ENCODE measurements at places on chromosomes 6 and 20.
A peak's percentile ranks its signal among the peaks of the same experiment; 100 is the strongest.

DNA sequence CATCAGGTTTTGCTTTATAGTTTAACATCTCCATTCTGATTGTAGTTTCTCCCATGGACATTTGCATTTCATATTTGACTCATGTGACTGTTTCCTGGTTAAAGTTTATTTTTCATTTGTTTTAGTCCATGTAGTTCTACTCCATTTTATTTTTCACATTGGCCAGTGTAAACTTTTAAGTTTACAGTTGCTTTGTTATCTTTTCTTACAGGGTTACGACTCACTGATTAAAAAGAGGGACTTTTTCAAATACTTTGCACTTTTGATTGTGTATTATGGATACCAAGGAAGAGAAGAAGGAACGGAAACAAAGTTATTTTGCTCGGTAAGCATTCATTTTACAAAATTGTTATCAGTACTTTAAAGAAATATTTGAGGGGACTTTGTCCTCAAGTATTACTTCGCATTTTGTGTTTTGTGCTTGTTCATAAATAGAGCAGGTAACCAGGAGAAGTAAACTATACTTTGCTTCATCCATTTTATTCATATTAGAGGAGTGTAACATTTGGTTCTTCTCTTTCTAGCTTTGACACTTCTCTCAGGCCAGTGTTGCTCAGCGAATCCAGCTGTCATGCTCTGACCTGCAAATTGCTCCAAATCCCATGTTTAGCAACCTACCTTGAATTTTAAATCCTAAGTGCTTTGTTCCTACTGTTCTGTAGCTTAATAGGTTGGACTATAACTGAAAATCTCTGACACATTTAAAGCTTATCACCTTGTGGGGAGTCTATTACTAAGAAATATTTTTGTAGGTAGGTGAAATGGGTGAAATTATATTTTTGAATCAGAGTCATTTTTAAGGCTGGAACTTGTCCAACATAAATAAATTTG is 24.5 kb downstream of the NCOA7 start:
- no peak for DNase-seq

- DNase-seq, result peak; percentile 60
Measured at GRCh38 chr6:113809826-113810225, 47.3 kb upstream of the MARCKS start.

GRCh38 chr6:33896391-33897188 is 92.8 kb upstream of the MLN start:
- DNase-seq, result peak; percentile 11

GRCh38 chr6:56250266-56250665 is 2.9 kb upstream of the COL21A1 start:
- DNase-seq, result no peak

DNA sequence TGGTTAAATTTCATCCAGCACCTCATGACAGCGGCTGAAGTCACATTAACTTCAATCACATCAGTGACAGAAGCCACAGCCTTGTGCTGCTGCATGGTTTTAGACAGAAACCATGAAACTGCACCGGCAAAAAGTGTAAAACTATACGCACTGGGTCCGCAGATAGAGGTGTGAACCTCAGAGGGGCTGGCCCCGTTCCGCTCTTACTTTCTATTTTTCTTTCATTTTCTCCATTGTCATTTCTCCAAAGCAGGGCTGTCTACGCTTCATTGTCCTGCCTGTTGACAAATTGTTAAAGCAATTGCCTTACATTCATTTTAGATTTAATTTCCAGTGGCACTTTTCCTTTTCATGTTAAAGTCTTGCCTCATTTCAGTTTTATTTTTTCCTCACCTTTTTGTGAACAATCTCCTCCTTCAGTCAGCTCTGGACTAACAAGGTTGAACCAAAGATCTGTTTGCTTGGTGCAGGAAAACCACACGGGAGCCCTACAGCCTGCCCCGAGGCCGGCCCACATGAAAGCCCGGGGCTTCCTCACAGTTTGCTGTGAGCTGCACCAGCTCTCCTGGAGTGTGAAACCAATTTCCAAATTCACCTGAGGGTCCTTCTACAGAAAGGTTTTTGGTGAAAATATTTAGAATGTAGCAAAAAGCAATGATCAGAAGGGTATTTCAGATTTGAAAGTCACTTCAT is 63.7 kb downstream of the PRR18 start:
- no peak for DNase-seq

- DNase-seq, result peak; percentile 46
Measured at GRCh38 chr6:82006027-82006738, 241.4 kb downstream of the IBTK start.

GRCh38 chr6:34970957-34971356 is 81.9 kb downstream of the ANKS1A start:
- no peak for DNase-seq

GRCh38 chr20:50762045-50762422 is 30.7 kb downstream of the PARD6B start:
- no peak for DNase-seq

DNA sequence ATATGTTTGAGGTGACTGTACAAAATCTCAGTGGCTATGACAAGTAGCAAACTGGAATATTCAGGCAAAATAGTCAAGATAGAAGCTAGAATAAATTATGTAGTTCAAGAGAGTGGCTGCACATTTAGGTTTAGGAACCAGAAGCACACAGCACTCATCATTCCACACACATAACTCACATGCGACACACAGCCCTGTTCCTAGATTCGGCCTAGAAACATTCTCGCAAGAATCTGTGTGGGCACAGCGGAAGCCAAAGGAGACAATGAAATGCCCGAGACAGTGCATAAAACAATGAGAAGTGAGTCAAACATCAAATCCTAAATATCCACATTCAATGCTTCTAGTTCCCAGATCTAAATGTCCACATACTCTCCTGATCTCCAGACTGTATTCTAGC is 9.5 kb upstream of the SUPT3H start:
- DNase-seq, result no peak

GRCh38 chr6:143149771-143150170 is 89.1 kb downstream of the AIG1 start:
- DNase-seq, result no peak

GRCh38 chr6:13304101-13304500 is 24.2 kb downstream of the TBC1D7 start:
- DNase-seq, result no peak

DNA sequence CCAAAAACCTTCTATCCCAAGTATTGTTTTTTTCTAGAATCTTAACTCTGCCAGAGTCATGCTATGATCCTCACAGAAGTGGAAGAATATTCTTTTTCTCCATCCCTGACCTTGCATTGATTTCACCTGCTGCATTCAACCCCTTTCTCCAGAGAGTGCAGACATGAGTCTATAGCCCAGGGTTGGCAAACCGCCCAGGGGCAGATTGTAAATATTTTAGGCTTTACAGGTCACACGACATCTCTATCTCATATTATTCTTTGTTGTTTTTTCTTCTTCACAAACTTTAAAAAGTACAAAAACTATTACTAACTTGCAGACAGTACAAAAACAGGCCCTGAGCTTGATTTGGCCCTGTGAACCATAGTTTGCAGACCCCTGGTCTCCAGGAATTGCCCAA is 112.1 kb upstream of the ASF1A start:
- no peak for DNase-seq

DNA sequence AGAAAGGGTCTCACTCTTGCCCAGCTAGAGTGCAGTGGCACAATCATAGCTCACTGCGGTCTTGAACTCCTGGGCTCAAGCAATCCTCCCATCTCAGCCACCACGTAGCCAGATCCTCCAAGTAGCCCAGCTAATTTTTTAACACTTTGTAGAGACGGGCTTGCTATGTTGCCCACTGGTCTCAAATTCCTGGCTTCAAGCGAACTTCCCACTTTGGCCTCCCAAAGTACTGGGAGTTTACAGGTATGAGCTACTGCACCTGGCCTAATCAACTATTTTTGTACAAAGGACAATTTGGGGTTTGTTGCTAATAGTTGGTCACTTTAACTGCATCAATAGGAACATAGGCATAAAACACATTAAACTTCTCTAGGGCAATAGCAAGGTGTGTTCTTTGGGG is 29.9 kb upstream of the SYNCRIP start:
- no peak for DNase-seq

DNA sequence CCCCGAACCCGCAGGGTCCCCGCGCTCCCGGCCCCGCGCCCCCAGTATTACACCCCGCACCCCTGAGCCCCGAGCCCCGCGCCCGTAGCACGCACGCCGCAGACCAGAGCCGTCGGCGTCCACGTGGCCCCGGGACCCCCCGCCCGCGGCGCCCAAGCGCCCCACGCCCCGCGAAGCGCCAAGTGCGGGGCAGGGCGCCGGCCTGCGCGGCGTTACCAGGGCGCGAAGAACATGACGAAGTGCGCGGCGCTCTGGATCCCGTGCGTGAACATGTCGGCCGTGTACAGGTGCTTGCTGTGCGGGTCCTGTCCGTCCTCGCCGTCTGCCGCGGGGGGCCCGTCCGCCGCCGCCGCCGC is 312 bp downstream of the TXNDC5 start:
- DNase-seq, result no peak

DNA sequence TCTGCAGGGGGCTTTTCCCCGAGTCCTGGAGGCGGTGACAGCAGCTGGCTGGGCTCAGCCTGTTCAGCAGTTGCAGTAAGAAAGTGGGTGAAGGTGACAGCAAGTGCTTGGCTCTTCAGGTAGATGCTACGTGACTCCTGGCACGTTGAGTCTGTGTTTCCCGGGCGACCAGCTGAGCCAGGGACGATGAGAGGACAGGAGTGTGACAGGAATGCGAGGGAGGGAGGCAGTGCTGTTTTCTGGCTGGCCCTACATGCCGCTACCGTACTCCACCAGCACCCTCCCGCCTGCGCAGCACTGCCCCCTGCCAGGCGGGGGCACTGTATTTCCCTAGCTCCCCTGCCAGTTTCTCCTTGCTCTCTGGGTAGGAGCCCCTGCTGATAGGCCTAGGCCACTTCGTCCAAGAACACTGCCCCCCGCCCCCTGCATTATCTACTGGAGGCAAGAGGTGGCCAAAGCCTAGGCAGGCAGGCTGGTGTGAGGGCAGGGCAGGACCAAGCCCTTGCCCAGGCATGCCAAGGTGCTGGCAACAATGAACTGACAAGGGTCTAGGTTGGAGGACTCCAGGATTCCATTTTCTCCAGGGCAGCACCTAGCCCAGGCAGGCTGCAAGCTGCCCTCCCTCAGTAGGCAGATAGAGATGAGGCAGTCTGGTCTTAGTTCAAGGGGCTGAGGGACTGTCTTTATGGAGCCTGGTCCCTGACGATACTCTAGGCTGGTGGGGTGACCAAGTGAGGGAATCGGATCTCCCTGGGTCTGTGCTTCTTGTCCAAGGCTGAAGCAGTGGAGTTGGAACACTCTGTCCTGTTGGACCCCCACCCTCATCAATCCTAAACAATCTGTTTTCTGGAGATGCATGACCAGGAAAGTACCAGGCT is 19.2 kb downstream of the MRPS18A start:
- peak; percentile 20 for DNase-seq

DNA sequence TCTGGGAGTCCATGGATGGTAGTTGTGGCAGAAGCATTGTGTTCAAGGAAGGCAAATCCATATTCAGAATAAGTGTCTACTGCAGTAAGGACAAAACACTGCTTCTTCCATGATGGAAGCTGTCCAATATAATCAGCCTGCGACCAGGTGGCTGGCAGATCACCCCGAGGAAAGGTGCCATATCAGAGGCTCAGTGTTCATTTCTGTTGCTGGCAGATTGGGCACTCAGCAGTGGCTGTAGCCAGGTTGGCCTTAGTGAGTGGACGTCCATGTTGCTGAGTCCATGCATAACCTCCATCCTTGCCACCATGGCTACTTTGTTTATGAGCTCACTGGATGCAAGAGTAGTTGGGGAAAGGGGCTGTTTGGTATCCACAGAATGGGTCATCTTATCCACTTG is 130.2 kb downstream of the SGK1 start:
- DNase-seq, result no peak

- DNase-seq, result no peak
Measured at GRCh38 chr6:43052842-43053544, 658 bp downstream of the CUL7 start.

- no peak for DNase-seq
Measured at GRCh38 chr6:69305456-69305855, 491.4 kb downstream of the LMBRD1 start.

DNA sequence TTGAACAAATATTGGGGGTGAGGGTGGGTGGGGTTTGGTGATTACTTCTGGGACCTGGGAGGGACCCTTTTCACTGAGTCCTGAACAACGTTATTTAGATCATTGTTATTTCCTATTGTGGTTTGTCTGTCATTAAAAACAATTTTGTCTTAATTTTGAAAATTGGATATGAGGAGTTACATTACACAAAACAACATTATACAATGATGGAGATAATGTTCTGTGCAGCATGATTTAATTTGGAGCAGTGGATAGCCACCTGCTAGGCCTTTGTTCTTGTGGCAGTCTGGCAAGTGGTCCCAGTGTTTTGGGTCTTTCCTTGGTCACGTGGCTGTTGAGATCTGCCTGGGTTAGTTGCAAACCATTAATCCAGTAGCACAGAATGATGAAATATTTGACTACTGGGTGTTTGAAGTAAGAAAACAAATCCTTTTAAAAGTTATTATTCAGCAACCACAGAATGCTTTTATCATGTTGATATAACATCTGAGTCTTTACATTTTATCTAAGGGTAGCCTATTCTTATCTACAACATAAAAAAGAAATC is 172.8 kb downstream of the CDKAL1 start:
- DNase-seq, result no peak

- peak; percentile 93 for DNase-seq
Measured at GRCh38 chr20:45771182-45771759, 20.4 kb downstream of the WFDC3 start.

DNA sequence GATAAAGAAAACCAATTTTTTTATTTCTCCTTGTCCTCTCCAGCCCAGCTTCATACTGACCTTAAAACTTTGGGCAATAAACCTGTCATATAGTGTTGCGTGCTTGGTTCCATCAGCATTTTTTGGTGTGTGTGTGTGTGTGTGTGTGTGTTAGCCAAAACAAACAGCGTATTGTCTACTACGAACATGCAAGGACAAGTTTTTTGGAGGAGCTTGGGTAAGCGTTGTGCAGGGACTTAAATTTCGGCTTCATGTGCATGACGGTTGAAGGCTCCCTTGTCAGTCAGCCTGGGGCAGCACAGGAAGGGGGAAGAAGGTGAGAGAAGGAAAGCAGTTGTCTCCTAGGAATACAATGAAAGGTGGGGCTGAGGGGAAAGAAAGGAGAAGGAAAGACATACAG is 62.0 kb upstream of the PAX1 start:
- DNase-seq, result no peak

- no peak for DNase-seq
Measured at GRCh38 chr20:43774754-43775153, 48.0 kb upstream of the GTSF1L start.

Data from inflammatory macrophage treated with lipopolysaccharide for 1 hour (primary cell).